Memory B cell (primary cell): ENCODE measurements at places on chromosomes 7 and 10.

- no peak for DNase-seq
Observed at GRCh38 chr7:86785641-86786040, 141.9 kb downstream of the GRM3 start.

GRCh38 chr7:83947260-83947659, 247.3 kb downstream of the SEMA3A start:
- no peak for DNase-seq

DNA sequence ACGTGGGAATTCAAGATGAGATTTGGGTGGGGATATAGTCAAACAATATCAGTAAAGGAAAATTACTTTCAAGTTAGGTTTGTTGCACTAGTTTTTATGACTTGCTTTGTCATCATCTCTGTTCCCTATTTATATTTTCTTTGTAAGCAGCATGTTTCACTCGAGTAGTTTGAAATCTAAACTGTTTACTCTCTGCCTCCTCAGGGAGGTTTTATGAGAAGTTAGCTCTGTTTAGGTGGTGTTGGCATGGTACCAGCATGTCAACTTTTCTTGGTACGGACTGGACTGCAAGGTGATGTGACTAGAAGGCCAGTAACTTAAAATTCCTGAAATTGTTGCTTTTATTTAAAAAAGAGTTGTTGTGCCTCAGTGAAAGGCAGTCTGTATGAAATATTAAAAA, 59.2 kb upstream of the MTPN start:
- no peak for DNase-seq

DNA sequence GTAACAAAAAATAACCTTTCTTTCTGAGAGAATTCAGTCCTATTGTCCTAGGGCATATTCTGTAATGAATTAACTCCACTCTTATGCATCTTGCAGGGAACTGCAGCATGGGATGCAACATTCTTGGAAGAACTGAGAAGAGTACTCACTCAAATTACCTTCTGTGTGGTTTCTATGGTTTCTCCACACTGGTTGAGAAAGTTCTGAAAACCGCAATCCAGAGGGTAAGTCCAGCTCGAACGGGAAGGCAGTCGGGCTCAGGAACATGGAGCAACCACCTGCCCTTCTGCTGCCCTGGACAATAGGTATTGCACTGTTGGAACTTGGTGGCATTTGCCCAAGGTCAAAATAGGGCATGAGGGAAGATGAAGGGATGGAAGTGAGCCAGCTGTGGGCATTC, 59.6 kb upstream of the CDK13 start:
- DNase-seq = no peak

- DNase-seq = no peak
Observed at GRCh38 chr10:9068003-9068402, 1013.5 kb downstream of the GATA3 start.

- DNase-seq = no peak
Observed at GRCh38 chr10:8315619-8316021, 261.1 kb downstream of the GATA3 start.

DNA sequence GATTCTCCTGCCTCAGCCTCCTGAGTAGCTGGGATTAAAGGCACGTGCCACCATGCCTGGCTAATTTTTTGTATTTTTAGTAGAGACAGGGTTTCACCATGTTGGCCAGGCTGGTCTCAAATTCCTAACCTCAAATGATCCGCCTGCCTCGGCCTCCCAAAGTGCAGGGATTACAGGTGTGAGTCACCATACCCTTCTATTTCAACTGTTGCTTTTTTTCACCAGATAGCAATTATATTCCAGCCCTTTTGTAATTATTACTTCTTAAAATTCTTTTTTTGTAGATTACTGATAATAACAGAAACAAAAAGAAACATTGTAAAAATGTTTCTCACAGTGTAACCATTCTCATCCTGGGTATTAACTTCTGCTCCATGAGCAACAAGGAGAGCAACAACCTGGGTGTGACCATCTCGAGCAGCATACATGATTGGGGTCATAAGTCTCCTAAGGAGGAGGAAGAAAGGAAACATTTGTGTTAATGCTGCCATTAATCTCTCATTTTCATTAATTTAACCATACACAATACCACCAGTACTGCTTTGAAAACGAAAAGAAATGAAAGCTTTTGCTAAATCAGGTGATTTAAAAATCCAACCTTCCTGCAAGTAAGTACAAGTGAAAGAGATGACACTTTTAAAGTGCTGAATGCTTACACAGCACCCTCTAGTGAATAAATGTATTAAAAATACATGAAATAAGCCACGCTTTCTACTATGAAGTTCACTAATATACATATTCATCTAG, 41.8 kb downstream of the ASZ1 start:
- DNase-seq = no peak

GRCh38 chr7:19009241-19009935, 108.0 kb downstream of the TWIST1 start:
- no peak for DNase-seq

- DNase-seq = no peak
Observed at GRCh38 chr7:47338026-47338425, 243.9 kb downstream of the TNS3 start.

- no peak for DNase-seq
Observed at GRCh38 chr10:35318551-35318950, 17.8 kb upstream of the CCNY start.

DNA sequence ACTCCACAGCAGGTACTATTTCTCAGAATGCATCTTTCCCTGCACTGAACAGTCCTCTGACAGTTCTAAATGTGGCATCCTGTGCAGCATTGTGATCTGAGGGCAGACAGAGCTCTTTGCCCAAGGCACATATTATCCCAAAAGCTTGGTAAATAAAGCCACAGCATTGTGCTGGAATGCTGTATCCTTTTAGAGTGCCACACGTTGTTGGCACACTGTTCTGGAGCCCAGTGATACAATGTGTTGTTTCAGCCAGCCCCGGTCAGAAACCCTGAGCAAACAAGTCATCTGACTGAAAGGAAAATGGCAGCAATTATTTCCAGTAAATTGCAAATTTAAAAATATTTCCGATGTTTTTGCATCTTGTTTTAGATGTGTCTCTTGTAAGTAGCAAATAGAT, 45.4 kb downstream of the NAMPT start:
- DNase-seq = no peak

DNA sequence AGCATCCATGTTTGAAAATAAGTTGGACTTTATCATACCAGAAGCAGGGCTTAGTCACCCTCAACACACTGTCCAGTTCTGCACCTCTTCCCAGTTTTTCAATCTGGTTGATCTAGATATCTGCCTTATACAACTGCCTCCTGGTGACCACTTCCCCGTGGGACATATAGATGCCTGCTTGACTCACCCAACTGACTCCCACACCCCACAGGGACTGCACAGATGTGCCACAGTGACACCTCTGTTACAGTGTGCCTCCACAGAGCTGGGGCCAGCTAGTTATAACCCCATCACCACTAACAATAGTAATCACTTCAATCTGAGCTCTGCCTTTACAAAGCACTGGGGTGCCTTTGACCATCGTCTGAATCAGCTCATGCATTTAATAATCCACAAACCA, 82.6 kb upstream of the AOAH start:
- no peak for DNase-seq

- no peak for DNase-seq
Observed at GRCh38 chr7:69808391-69808790, 210.1 kb downstream of the AUTS2 start.

- DNase-seq = peak; percentile 89
Observed at GRCh38 chr7:107563775-107564552, at the start of the genes COG5 and DUS4L. TSS of gene COG5 (minus strand) at chr7:107563920. CDS start at chr7:107563896, 24 bp downstream. TSS of gene DUS4L (plus strand) at chr7:107563971. CDS start at chr7:107567071, 3,100 bp downstream.

DNA sequence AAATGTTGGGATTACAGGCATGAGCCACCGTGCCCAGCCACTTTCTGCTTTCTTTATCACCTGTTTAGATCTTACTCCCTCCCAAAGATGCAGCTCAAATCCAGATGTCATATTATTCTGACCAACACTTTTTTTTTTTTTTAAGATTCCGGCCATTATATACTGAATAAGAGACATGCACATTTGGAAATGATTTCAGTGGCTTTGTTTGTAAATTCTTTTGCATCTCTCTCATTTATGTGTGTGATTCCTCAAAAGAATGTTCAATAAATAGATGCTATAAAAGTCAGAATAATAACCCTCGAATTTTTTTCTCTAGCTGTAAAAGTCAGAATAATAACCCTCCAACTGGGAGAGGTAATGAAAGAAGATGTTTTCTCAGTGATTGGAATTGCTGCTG, 25.4 kb downstream of the HECW1 start:
- DNase-seq = no peak
